ENCODE measurements at places on chromosomes 6 and 20.

GRCh38 chr6:6793388-6794250, 205.1 kb downstream of the LY86 start:
- peak; percentile 55 for DNase-seq

GRCh38 chr20:47178851-47179250, 177.6 kb downstream of the ZMYND8 start:
- DNase-seq, result no peak

DNA sequence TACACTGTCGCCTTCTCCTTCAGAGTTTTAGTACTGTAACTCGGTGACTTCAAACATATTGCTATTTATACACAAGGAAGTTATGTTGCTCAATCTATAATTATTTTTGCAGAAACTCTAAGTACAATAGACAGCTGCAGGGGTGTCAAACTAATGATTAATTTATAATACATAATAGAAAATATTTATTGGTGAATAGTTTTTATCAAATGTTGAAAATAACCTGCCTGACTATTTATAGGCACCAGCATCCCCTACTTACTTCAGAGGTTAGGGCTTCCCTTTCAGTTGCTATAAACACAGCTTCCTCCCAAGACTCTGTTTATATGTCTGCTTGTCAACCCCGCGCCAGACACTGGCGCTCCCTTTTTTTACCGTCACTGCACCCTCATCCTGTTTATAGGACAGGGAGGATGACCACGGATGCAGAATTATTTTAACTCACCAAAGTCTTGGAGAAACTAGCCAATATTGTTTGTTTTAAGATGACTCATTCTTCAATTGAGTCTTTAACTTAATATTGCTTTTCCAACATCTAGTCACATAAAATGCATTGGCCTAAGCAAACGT, 225.0 kb downstream of the ALDH8A1 start:
- DNase-seq, result peak; percentile 72

DNA sequence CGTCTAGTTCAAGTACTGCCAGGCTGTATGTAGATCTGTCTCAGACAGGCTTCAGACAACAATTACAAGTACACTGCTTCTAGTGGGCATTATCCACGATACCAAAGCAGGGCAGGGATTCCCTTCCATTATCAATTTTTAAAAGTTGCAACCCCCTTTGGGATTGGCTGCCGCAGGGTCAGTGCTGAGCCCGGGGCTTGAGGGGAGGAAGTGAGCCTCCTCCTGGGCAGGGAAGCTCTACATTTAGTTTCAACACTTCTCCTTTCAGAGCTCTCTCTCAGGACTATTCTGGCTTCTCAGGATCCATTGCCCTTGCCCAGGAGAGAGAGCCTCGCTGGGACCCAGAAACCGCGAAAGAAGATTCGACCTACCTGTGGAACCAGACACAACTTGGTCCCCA, 1.5 kb downstream of the HTR1B start:
- DNase-seq, result no peak

- DNase-seq, result no peak
Measured at GRCh38 chr6:52161689-52162438, 24.3 kb upstream of the IL17A start.

- DNase-seq, result no peak
Measured at GRCh38 chr6:164322533-164322932, 908.0 kb downstream of the QKI start.

DNA sequence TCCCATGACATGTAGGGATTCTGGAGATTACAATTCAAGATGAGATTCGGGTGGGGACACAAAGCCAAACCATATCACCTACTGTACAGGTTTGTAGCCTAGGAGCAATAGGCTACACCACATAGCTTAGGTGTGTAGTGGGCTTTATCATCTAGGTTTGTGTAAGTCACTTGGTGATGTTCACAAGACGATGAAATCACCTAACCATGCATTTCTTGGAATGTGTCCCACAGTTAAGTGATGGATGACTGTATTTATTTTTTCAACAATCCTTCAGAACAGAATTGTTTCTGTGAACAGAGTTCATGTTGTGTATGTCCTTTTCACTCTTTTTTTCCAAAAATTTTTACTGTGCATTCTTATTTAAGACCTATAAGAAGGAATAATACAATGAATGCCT, 76.1 kb downstream of the DTD1 start:
- DNase-seq, result no peak

- DNase-seq, result no peak
Measured at GRCh38 chr20:46119028-46119546, 973 bp downstream of the CD40 start.

- no peak for DNase-seq
Measured at GRCh38 chr6:12709116-12709515, 7.5 kb upstream of the PHACTR1 start.

GRCh38 chr6:37982317-37982716, 162.8 kb downstream of the ZFAND3 start:
- DNase-seq, result no peak

DNA sequence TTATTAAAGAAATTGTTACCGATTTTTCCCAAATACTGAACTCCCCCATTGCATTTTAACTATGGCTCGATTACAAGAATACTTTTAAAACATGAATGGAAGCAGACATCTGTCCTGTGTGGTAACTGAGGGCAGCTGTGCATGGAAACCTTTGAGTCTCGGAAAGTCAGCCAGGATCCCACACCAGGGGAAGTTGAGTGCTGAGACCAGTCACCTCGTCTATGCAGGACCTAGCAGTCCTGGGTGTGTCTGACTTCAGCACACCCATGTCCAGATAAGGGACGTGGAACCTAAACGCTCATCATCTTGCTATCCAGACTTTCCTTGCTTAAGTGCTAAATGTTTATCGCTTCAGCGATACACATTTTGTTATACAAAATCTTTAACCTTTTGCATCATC, 6.1 kb downstream of the RIN2 start:
- DNase-seq, result no peak

- no peak for DNase-seq
Measured at GRCh38 chr6:66344796-66345195, 637.8 kb upstream of the EYS start.

GRCh38 chr6:43942011-43942442, 172.0 kb downstream of the VEGFA start:
- DNase-seq, result no peak

- DNase-seq, result no peak
Measured at GRCh38 chr20:36574366-36575135, 1.2 kb downstream of the TGIF2 start.

Measured in pons (tissue), 1 donor.